ENCODE measurements at places on chromosomes 4 and X.
A peak's percentile ranks its signal among the peaks of the same experiment; 100 is the strongest.

DNA sequence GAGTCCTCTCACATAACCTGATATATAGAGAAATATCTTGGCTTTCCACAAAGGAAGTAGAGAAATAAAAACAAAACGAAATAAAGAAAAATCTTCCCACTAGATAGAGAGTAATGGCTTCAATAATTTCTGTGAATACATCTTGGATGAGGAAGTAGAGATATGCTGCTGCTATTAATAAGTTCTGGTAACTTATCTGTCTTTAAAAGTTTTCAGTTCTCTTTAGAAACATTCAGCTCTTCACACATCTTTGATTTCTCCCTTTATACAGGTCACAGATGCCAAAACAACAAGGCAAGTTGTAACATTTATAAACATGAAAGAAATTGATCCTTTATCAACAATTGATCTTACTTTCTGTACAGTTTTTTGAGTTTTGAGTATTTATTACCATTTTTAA lies 615.8 kb downstream of the TRAM1L1 start:
- DNase-seq: no peak
- no peaks in the 10 kb centered on the region for H3K36me3 ChIP-seq
- H3K27ac ChIP-seq: no peak overlapping the region
- H3K4me1 ChIP-seq: no peaks in the 10 kb centered on the region
- H3K4me3 ChIP-seq: no peak overlapping the region

DNA sequence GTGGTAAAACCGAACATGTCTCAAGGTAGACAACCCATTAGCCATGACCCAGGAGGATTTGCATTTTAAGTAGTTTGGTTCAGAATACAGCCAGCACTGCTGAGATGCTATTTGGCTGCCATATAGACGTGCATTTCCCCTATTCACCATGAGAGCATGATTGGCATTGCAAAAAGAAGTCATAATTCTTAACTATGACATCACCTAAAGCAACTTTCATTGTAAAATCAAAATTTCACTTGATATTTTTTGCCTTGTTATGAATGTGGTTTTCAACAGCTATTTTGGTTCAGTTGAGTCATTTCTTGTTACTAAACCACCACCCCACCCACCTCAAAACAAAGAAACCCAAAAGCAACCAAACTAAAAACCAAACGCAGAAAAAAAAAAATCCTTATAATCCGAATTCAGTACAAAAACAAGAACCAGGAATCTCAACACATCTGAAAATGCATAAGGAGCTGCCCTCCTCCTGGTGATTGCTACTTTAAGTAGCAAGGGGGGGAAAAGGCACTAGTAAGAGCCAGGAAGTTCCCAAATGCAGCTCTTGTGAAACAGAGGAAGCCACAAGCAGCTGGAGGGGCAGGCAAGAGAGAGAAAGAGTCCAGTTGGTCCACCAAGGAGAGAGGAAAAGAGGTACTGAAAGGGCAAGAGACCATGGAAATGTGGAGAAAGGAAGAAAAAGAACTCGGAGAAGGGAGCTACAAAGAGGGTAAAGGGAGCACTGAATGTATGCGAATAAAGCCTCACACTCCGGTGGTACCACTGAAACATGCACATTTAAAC lies 3.1 kb downstream of the SLITRK4 start:
- DNase-seq: no peak
- no peak overlapping the region for H3K27ac ChIP-seq
- H3K27me3 ChIP-seq: no peaks in the 10 kb centered on the region
- H3K4me1 ChIP-seq: no peaks in the 10 kb centered on the region
- no peak overlapping the region for H3K4me3 ChIP-seq
- no peaks in the 10 kb centered on the region for H3K36me3 ChIP-seq

DNA sequence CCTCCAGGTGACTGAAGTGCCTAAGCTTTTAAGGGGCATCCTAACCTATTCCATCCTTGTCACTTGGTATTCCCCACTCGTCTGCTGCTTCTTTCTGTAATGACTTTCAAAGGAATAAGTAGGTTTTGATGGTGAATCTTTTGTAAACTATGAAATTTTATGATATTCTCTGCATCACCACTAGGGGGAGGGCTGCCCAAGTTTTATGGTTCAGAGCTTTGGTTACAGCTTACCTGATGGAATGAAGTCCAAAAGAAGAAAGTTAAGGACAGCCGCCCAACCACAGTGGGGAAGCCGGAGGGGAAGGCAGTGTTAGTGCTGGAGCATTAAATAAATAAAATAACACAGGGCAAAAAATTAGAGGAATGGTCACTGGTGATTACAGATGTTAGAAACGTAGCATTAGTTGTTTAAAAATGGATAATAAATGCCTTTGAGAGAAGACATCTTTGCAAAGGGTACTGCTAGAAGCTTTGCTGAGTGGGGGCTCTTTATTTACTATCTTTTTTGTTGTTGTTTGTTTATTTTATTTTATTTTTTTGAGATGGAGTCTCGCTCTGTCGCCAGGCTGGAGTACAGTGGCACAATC lies 204.9 kb downstream of the GBA3 start:
- no peak overlapping the region for H3K27ac ChIP-seq
- H3K4me1 ChIP-seq: no peaks in the 10 kb centered on the region
- DNase-seq: peak; percentile 35
- H3K36me3 ChIP-seq: no peaks in the 10 kb centered on the region
- H3K27me3 ChIP-seq: no peaks in the 10 kb centered on the region

DNA sequence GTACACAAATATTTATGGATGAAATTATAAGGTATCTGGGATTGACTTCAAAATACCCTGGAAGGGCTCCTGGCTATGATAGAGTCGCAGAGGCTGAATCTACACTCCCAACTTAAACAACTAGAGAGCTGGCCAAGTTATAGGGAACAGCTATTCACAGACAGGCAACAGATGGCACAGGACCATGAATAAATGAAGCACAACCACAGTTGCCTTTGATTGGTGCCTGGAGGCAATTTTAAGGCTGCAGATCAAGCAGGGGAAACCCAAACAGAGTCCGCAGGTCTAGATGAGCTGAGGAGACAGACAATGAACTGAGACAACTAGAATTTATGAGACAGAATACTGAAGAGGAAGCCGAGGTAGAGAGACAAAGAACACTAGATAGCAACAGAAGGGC lies 155.9 kb downstream of the EVC2 start:
- H3K27ac ChIP-seq: no peak overlapping the region
- no peak for DNase-seq
- H3K27me3 ChIP-seq: no peaks in the 10 kb centered on the region
- no peaks in the 10 kb centered on the region for H3K36me3 ChIP-seq

DNA sequence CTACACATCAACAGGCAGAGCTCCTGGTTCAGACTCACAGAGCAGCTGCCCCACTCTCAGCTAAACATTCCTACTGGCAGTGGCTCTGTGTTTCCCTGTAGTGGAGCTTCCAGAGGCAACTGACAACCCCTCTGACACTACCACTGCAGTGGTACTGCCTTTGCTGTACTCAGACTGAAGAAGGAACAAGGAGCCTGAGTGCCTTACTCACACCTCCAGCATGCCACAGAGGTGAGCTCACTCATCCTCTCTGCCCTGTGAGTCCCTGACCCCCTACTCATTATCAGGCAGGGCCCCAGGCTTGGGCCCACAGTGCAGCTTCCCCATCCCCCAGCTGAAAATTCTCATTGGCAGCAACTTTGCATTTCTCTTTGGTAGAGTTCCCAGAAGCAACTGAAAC lies 240.5 kb upstream of the POF1B start:
- H3K36me3 ChIP-seq: no peaks in the 10 kb centered on the region
- no peak overlapping the region for H3K27ac ChIP-seq
- no peaks in the 10 kb centered on the region for H3K4me1 ChIP-seq
- no peak for DNase-seq
- no peak overlapping the region for H3K4me3 ChIP-seq
- no peaks in the 10 kb centered on the region for H3K27me3 ChIP-seq

DNA sequence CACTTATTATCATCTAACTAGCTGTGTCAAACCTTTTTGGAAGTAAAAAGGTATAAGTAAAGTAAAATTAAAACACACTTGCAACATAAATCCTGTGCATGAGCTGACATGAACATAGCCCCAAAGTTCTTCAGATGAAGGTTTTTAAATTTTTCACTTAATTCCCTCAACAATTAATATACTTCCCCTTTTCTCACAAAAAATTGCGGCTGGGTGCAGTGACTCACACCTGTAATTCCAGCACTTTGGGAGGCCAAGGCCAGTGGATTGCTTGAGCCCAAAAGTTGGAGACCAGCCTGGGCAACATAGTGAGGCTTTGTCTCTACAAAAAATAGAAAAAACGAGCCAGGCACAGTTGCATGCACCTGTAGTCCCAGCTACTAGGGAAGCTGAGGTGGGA lies 16.8 kb downstream of the RASGEF1B start:
- H3K4me3 ChIP-seq: no peak overlapping the region
- H3K27me3 ChIP-seq: no peaks in the 10 kb centered on the region
- H3K27ac ChIP-seq: no peak overlapping the region
- no peaks in the 10 kb centered on the region for H3K4me1 ChIP-seq
- no peak for DNase-seq

DNA sequence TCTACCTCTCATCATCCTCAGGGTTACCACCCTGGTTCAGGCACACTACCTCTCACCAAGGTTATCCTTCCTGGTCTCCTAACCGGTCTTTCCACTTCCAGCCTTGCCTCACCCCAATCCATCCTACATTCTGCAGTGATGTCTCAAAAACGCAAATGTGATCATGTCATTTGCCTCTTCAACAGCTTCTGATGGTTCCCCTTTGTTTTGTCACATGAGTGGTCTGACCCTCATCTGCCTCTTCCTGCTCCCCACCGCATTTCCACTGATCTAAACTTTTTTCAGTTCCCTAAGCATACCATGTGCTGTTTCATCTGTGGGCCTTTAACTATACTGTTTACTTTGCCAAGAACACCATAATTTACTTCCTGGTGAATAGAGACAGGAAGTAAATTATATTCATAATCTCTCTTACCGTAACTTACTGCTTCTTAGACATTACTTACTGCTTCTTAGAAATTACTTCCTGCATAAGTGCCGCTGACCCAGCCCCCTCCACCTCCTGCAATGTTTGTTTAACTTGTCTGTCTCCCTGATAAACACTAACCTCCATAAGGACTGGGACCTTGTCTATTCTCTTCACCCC lies 27.1 kb upstream of the NSUN7 start:
- no peak overlapping the region for H3K27ac ChIP-seq
- no peak for DNase-seq
- H3K36me3 ChIP-seq: no peaks in the 10 kb centered on the region
- H3K27me3 ChIP-seq: peaks cover 6% of the 10 kb centered on the region
- no peaks in the 10 kb centered on the region for H3K4me1 ChIP-seq
- no peak overlapping the region for H3K4me3 ChIP-seq

GRCh38 chrX:10108288-10108687 lies 48.5 kb upstream of the CLCN4 start:
- H3K4me1 ChIP-seq: no peaks in the 10 kb centered on the region
- DNase-seq: no peak
- H3K36me3 ChIP-seq: peaks cover 1% of the 10 kb centered on the region
- H3K27me3 ChIP-seq: no peaks in the 10 kb centered on the region
- no peak overlapping the region for H3K27ac ChIP-seq

- no peak overlapping the region for H3K27ac ChIP-seq
- H3K27me3 ChIP-seq: no peaks in the 10 kb centered on the region
- no peak for DNase-seq
- H3K4me1 ChIP-seq: no peaks in the 10 kb centered on the region
- no peaks in the 10 kb centered on the region for H3K36me3 ChIP-seq
These were observed 115.4 kb upstream of the STK26 start for GRCh38 chrX:131907488-131908314.

GRCh38 chrX:101223226-101223625 lies 3.6 kb downstream of the DRP2 start:
- no peaks in the 10 kb centered on the region for H3K36me3 ChIP-seq
- H3K27me3 ChIP-seq: no peaks in the 10 kb centered on the region
- H3K4me1 ChIP-seq: no peaks in the 10 kb centered on the region
- H3K27ac ChIP-seq: no peak overlapping the region

GRCh38 chr4:23881674-23882337 lies 8.0 kb downstream of the PPARGC1A start:
- no peaks in the 10 kb centered on the region for H3K27me3 ChIP-seq
- H3K27ac ChIP-seq: no peak overlapping the region
- no peak for DNase-seq
- H3K4me3 ChIP-seq: no peak overlapping the region
- peaks cover 1% of the 10 kb centered on the region for H3K4me1 ChIP-seq

DNA sequence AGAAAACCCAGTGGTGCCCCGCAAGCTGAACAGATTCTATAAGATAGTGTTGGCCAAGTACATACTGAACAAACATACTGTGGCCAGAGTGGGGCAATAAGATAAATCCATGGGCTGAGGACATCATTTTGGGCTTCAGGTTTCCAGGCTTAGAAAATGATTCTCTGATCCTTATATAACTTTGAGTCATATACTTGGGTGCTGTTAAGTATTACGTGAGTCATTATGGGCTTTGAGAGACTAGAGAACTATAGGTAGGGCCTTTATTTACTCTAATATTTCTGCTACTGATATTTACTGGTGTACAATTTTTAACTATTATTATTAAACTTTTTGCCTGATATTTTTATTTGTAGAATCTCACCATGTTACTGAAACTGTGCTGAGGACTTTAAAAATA lies 586.1 kb downstream of the CENPC start:
- no peak overlapping the region for H3K4me3 ChIP-seq
- H3K36me3 ChIP-seq: no peaks in the 10 kb centered on the region

- DNase-seq: no peak
- no peaks in the 10 kb centered on the region for H3K27me3 ChIP-seq
- no peaks in the 10 kb centered on the region for H3K36me3 ChIP-seq
- no peak overlapping the region for H3K4me3 ChIP-seq
- H3K27ac ChIP-seq: no peak overlapping the region
These were observed 327.8 kb downstream of the ADGRL3 start for GRCh38 chr4:61527888-61528287.

- no peaks in the 10 kb centered on the region for H3K27me3 ChIP-seq
These were observed 71.0 kb downstream of the USP46 start for GRCh38 chr4:52588097-52588496.

DNA sequence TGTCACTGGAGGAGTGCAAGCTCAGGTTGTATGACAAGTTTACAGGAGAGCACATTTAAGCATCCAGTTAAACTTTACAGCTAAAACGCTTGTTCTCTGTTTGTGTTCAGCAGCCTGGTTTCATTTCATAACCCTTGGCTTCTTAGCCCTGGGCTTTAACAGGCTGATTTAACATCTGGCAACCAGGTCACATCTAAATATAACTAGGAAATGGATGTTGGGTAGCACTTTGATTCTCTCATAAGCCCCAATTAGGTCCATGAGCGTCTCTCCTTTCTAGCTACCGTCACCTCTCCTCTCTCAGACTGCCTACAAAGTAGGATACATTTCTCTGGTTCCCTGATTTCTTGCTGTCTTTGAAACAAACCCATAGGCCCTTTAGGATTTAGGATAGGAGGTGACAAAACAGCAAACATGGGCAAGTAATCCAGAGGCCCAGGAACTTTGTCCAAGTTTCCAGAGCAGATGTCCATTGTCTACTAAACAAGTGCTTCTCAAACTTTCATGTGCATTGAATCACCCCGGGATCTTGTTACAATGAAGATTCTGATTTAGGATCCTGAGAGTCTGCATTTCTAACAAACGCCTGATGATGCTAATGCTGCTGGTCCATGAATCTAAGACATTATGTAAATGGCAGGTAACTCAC lies 22.5 kb downstream of the OTUD6A start:
- no peaks in the 10 kb centered on the region for H3K4me1 ChIP-seq
- H3K27ac ChIP-seq: no peak overlapping the region
- no peaks in the 10 kb centered on the region for H3K36me3 ChIP-seq
- H3K27me3 ChIP-seq: peaks cover 5% of the 10 kb centered on the region

Data from neuronal stem cell (in vitro differentiated cells).